ENCODE measurements at places on chromosomes 7 and 10.

GRCh38 chr7:56063882-56064625 lies at the start of gene SUMF2:
Gene SUMF2, plus strand, starts transcription at chr7:56064286. Its CDS starts 26 bp downstream, at chr7:56064312.
- peak; percentile 94 for DNase-seq

GRCh38 chr10:94677691-94678090 lies 5.8 kb upstream of the CYP2C18 start:
- no peak for DNase-seq

DNA sequence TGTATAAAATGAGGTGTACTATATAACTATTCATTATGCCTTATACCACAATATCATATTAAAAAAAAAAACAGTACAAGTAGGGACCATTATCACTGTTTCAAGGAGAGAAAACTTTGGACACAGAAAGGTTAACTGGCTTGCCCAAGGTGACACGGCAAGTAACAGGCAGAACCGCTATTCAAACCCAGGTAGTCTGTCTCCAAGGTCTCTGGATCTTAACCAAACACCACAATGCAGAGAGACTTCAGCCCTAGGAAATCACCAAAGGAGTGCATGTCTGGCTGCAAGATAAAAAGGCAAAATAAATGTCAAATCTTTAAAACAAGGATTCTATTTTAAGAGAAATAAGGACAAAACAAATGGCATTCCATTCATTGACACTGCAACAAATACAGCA lies 56.3 kb downstream of the CADPS2 start:
- no peak for DNase-seq

DNA sequence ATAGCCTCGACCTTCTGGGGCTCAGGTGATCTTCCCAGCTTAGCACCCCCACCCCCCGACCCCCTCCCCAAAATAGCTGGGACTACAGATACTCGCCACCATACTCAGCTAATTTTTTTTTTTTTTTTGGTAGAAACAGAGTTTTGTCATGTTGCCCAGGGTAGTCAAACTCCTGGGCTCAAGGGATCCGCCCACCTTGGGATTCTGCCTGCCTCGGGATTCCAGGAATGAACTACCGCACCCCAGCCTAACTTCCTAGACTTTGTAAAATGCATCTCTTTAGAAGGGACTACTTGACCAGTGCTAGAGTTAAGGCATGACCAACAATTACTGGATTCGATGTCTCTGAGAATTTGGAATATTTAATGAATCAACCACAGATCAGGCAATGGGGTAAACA lies 85.9 kb downstream of the MDFIC start:
- no peak for DNase-seq

GRCh38 chr10:47101807-47102206 lies 190.6 kb downstream of the PTPN20 start:
- no peak for DNase-seq

DNA sequence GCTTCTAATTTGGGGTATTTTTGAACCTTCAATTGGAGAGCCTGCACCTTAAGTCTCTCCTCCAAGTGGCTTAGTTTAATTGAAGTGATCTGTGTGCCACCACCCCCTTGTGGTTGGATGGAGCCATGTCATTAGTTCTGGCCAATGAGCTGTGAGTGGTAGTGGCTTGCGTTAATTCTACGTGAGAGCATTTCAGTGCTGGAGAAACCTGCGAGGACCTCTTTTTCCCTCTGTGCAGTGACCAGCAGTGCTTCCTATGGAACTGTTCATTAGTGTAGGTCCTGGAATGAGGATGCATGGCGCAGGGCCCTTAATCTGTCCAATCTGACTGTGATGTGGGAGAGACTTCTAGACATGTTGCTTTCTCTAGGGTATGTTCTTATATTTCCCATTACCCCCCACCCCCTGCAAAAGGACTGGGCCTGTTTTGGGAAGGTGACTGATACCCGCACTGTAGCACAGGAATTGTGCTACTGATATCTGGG lies 3.8 kb downstream of the HILPDA start:
- peak; percentile 66 for DNase-seq

- DNase-seq, result no peak
Observed at GRCh38 chr10:34433241-34434076, 381.6 kb downstream of the PARD3 start.

DNA sequence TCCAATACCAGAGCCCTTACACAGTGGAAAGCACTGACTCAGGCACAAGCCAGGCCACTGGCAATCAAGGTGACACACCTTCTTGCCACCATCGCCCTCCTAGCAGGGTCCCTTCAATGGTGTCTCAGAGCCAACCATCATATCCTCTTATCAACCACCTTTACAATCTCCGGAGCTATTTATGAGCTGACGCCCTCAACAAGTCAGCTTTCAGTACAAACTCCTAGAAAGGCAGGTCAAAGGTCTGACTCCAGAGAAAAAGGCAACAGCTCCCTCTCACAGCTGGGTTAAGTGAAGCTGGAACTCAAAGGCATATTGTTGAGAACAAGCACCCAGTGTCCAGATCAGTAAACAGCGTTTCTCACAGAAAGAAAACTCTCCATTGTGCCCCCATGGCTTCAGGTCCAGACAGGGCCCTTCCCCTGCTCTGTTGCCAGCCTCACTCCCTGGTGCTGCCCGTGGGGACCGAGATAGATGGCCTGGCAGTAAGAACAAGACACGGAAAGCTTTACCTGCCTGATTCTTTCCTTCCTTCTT lies 2.4 kb downstream of the ZNF3 start:
- DNase-seq, result no peak

GRCh38 chr7:67392596-67393438 lies 396.2 kb downstream of the TYW1 start:
- DNase-seq, result no peak

DNA sequence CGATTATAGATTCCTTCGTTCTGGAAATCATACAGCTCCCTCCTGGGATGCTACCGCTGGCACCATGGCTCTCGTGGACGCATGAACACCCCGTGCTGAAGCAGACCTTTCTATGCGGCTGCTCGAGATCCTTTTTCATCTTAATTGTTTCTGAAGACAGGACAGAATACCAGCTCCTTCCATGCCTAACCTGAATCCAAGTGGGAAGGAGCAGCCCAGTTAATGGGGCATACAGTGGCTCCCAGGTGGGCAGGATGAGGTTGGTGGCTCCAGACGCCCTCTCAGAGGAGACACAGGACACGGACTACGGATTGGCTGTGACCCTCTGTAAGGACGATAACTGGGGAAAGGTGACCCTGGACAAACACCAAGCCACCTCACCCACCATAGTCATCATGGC lies 18.4 kb upstream of the LOXL4 start:
- no peak for DNase-seq

DNA sequence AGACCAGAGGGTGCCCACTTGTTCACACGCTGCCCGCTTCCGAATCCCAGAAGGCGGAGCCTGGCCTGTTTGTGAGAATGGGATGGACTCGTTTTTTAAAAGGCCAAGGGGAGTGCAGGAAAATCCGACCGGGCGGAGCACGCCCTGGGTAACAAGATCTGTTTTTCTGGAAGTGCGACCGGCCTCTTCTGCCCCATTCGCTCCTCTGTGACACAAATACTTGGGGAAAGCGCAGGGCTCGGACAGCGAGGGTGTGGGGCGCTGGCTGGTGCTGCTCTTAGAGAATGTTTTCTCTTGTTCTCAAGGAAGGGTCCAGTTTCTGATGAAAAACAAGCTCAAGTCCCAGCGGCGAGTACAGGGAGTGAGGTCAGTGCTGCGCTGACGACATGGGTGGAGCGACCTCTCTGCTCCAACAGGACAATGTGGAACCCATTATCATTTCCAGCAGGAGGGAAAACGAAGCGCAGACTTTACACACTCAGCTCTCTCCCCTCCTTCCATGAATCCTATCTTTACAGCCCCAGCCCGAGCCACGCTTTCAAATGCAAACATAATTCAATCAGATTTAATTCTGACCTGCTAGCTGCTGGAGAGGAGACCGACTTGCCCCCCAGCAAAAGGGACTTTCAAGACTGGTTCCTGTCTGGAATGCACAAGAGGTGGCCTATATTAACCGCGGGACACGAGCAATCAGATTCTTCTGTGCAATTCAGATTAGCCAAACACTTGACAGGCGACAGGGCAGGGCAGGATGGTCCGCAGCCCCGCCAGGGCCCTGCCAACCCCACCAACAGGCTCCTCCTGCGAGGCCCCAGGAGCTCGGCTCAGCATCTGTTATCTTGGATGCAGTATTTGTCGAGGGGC lies 1.1 kb downstream of the RADIL start:
- peak; percentile 86 for DNase-seq

DNA sequence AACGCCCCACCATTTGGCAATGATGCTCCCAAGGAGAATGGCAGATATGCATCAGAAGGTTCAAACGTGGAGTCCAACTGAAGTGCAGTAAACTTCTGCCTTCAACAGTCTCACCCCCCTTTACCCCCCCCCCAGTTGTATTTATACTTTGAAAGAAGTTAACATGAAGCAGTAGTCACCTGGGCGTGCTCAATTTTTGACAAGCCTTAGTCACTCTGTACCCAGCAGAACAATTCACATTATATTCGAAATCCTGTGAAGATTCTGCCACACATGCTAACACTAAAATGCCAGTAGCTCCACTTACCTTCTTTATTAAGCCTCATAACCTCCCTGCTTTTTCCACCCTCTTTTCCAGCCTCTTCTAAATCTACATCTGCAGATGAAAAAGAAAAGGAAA lies 894 bp downstream of the ATXN7L1 start:
- peak; percentile 31 for DNase-seq

DNA sequence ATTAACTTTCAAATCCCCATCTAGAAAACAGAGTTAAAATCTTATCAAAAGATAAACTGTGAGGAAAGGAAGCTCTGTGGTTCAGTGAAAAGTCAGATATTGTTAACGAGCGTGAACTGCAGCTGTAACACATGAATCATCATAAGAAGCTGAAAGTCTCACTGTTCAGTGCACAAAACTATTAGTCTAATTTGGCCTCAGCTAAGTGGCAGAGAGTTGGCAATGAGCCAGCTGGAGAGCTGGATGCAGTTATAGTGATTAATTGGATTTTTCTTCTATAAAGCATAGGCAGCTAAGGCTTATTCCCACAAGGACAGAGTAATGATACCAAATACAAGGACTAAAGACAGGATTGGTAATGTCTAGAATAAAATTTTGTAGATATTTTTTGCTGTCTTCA lies 101.1 kb upstream of the ABCB5 start:
- peak; percentile 79 for DNase-seq
